ENCODE measurements at places on chromosomes 4 and X. TPM values are rescaled to one million over a fixed set of nuclear protein-coding genes. Genes with fewer than 3 reads are reported as not detected.

Gene XAGE3
- total RNA-seq: not detected

Gene USP51
- total RNA-seq: 3.1 TPM

Gene SPANXD
- total RNA-seq: not detected

Gene PTTG2
- total RNA-seq: 1.1 TPM

Gene DOCK11
- 102 TPM for total RNA-seq

Gene CAPN6
- total RNA-seq: not detected

Gene FAM47E
- 0.24 TPM for total RNA-seq

Gene SPANXN4
- not detected for total RNA-seq

Gene CXXC4
- not detected for total RNA-seq
